ENCODE measurements at places on chromosomes 1 and 21.

- no peak for DNase-seq
Measured at GRCh38 chr21:26965907-26966581, 844 bp downstream of the ADAMTS5 start.

- no peak for DNase-seq
Measured at GRCh38 chr1:244945109-244945671, 80.8 kb upstream of the HNRNPU start.

DNA sequence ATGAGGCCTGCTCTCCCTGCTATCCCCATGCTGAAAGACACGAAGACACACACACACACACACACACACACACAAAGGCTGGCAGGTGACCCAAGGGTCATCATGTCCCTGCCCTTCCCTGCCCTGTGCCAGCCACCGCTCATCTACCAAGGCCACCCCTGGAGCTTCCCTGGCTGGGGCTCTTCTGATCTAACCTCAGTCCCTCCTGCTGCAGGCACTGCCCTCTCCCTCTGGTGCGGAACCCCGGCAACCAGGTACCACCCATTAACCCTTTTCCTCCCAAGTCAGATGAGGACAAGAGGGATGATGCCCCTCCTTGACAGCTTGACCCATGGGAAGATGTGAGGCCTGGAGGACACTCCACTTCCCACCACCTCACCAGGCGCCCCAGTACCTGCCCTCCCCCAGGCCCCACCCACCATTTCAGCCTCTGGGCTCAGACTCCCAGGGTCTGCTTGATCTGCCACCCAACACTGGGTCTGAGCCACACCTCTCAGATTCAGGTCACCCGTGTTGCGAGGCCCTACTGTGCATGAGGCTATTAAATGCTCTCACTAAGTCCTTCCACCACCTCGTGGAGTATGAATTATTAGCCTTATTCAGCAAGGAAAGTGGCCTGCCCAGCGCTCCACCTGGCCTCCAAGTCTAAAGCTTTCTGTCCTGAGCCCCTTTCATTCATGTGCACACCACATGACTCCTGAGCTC lies 2.5 kb downstream of the SDC3 start:
- DNase-seq, result no peak

DNA sequence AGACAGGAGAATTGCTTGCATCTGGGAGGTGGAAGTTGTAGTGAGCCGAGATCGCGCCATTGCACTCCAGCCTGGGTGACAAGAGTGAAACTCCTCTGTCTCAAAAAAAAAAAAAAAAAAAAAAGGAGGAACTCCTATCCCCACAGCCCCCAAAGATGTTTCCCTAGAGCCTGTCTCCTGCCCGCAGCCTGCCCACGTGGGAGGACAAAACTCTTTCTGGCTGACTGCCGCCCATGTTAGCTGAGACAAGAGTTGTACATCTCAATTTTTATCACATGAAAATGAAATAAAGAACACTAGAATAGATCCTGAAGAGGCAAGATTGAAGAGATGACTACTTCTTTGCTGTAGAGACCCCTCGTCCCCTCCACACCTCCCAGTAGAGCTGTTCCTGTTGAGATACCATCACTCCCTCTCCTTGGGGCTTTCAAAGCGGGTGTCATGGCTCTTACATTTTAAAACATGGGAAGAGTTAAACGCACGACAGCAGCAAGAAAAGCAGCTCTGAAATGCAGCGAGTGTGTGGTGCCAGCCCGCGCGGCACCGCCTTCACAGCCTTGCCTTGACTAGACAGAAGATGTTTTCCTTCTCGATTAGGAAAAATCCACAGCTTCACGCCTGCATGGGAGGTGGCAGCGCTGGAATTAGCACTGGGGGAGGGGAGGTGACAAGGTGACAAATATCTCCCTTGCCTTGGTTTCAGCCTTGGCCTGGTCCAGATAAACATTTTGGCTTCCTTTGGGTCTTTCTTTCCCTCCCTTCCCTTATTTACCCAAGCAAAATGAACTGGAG lies 253.4 kb upstream of the CSF3R start:
- DNase-seq, result no peak

GRCh38 chr1:21021311-21021710 lies 155.4 kb downstream of the EIF4G3 start:
- no peak for DNase-seq

DNA sequence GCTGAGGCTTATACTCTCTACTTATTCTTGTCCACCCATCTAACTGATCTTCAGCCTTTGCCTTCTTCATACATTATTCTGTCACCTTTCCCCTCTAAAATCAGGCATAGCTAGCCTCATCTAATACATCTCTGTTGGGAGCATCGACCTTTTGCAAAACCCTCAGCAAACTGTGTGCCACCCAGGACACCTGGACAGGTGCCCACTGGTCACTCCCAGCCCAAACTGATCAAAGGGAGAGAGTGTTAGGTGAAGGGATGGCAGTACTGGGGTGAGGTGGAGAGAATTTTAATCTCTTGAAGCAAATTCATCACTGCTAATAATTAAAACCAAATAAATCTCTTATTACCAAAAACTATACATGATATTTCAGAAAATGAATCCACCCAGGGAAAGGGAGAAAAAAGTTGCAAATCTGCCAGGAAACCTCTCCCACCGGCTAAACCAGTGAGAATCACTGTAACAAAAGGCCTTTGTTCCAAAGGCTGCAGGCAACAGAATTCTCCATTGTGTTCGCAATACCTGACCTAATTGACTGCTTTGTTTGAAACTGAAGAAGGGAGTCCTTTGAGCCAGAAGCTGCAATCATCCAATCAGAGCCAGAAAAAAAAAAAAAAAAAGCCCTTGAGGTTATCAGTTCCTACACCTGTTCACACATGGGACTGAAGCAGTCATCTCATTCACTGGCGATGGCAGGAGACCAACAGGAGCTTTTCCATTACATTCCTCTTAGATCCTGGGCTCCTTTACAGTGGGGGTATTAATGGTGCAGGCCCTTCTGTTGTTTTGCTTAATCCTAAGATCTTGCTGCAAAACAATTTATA lies 172.6 kb downstream of the APP start:
- DNase-seq, result no peak

DNA sequence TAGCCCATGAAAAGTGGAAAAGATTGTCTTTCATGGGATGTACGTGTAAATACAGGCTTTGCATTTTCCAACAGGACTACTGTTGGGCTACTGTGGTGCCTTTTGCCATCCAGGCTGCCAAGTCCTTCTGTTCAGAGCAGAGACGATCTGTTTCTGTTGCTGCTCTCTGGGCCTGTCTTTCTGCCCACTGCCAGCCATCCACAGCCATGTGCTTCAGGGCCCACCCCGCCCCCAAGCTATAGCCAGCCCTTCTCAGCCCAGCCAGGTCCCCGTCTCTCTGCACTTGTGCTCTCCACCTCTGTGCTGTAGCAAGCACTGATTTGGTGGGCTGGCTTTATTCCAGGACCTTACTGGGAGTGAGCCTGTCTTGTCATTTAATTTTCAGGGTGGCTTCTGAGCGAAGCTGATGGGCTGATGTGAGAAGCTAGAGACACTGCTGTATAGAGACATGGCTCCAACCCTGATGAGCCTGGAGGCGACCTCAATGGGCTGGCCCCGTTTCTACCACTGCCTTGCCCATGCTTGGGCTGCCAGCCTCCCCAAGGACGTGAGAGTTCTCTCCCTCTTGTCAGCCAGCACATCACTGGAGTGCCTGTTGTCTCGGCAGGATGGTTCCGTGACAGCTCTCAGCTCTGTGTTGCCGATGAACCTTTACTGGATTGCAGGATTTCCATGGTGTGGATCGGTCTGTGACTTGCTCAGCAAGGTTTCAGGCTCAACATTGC lies 137.8 kb downstream of the PEX14 start:
- DNase-seq, result no peak

DNA sequence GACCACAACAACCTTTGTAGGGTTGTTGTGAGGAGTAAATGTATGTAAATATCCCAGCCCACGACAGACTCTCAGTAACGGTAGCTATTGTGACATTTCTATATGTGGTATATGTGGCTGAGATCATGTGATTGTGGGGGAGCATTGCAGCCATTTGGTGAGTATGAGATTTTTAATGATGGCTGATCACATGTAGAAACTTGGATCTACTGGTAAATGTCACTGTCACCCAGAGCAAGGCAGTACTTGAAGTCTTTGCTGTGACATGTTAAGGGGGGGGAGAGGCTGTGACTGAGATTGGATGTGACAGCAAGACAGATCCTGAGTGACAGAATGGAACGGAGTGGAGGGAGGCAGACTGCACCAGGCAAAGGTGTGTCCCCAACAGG lies 23.9 kb upstream of the MEF2D start:
- DNase-seq, result no peak

- DNase-seq, result peak; percentile 25
Measured at GRCh38 chr1:87826681-87827251, 498.1 kb downstream of the LMO4 start.

- DNase-seq, result peak; percentile 37
Measured at GRCh38 chr1:151513626-151514121, 2.5 kb downstream of the CGN start.

DNA sequence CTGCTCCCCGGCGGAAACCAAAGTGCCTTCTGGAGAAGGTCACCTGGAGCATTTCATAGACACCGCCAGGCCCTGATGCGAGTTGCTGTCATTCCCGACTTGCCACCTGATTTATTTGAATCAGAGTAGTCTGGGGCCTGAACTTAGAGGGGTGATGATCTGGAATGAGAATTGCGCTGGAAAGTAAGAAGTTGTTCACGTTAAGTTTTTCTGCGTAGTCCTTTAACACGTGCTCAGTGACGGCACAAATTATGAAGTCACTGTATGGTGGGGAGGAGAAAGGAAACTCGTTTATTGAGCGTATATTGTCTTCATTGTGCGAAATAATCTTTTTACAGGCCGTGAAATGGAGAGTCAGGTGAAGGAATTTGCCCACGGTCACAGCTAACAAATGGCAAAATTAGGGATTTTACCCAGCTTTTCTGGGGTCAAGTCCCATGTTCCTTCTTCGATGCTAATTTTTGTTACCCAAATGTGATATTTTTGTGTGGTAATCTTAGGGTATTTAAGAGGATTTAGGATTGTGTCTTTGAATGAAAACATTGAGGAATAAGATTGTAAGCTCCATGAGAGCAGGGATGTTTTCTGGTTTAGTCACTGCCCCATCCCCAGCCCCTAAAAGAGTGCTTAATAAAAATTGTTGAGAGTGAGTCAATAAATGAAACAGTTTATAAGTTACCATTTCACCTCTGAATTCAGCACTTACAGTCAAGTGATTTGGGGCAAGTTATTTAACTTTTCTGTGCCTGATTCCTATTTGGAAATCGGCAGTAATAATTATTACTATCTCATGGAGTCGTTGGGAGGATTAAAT lies 46.4 kb upstream of the NBL1 start:
- DNase-seq, result peak; percentile 39

GRCh38 chr1:235917267-235917811 lies 50.6 kb upstream of the LYST start:
- DNase-seq, result peak; percentile 48
